Fibroblast of skin of abdomen (primary cell): ENCODE measurements at places on chromosomes 2 and 18.

- DNase-seq = no peak
Observed at GRCh38 chr2:238449909-238450417, 23.2 kb downstream of the ASB1 start.

GRCh38 chr2:198657512-198658121 lies 800.1 kb downstream of the SATB2 start:
- peak; percentile 33 for DNase-seq

DNA sequence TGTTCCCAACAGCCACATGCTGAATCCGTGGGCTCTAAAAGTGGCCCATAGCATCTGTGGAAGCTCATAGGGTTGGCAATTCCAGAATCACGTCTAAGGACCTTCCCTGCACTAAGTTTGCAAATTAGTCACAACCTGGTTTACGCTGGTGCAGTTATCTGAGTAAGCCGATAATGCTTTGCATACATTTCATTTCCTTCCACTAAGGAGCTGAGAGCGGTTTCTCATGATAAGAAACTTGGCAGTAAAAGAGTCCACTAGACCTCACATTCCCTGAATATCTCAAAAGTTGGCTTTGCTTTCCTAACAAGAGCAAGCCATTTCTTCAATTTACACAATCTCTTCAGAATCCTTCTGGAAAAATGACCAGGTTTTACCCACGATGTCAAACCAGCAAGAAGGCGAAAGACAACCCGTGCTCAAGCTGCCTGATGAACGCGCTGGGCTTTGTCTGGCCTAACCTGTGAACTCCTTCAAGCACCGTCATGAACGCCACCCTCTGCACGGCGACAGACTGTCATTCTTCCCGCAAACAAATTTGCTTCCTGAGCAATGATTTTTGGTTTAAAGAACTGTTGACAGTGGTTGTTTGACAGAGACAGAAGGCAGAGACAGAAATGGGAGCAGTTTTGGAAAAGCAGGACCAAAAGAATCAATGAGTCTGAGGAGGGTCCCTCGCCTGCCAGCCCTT lies 73.0 kb upstream of the COPS8 start:
- DNase-seq = peak; percentile 77

- no peak for DNase-seq
Observed at GRCh38 chr18:75173125-75173432, 35.9 kb downstream of the PTGR3 start.

DNA sequence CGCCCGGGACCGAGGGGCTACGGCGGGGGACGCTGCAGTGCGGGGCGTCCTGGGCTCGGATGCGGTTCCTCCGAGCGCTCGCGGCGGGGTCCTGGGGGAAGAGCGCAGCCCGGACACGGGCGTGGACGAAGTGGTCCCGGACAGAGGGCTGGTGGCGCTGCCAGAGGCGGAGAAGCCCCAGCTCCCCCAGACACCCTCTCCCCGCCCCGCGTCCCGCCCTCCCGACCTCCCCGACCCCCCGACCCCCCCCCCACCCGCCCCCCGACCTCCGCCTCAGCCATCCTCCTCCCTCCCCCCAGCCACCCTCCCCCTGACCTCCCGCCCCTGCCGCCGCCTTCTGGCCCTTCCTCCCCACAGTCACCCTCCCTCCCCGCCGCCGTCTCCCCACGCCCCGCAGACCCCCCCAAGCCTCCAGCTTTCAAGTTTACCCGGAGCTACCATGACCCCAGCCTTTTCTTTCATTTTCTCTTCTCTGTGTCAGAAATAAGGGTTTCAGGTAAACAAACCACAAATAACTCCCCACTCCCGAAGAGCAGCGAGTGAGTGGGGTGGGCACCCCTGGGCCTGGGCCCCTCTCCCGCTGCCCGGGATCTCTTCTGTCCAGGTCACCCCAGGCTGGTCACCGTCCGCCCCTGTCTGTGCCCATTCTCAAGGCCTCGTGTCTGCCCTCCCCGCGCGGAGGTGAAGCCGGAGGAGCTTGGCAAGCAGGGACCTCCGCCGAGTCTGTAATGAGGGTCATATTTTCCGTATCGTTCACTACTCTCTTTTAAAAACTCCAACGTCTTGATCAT lies 5.1 kb downstream of the NFATC1 start:
- DNase-seq = no peak

DNA sequence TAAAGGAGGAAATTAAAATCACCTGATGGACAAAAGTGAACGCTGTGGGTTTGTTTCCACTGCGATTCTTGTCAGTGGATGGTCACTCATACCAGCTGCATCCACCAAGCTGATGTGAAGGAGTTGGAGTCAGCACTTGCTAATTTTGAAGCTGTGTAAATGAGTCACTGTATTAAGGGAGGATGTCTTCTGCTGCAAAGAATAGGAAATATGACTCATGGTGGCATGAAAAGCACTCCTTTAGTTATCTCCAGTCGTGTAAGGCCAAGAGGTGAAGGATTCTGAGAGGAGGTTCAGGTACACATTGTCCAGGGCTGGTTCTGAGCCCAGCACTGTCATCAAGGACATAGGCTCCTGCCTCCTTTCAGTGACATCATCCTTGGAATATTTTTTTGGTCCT lies 71.7 kb upstream of the SKOR2 start:
- DNase-seq = peak; percentile 72

GRCh38 chr18:7775128-7775527 lies 208.0 kb downstream of the PTPRM start:
- no peak for DNase-seq
